Natural killer cell (primary cell): ENCODE measurements at places on chromosomes 2 and 18. TPM values are rescaled to one million over a fixed set of nuclear protein-coding genes. Genes with fewer than 3 reads are reported as not detected.

GRCh38 chr2:46387886-46388515, 90.8 kb downstream of the EPAS1 start:
- DNase-seq: no peak
- H3K27ac ChIP-seq: no peak overlapping the region
- H3K4me1 ChIP-seq: no peaks in the 10 kb centered on the region
- no peaks in the 10 kb centered on the region for H3K36me3 ChIP-seq
- H3K4me3 ChIP-seq: no peak overlapping the region

Gene GAL3ST2
- total RNA-seq: not detected

- H3K27me3 ChIP-seq: no peaks in the 10 kb centered on the region
- no peak overlapping the region for H3K4me3 ChIP-seq
- H3K4me1 ChIP-seq: no peaks in the 10 kb centered on the region
- no peaks in the 10 kb centered on the region for H3K36me3 ChIP-seq
- H3K27ac ChIP-seq: no peak overlapping the region
Observed at GRCh38 chr18:7325126-7325430, 94.2 kb downstream of the LRRC30 start.

DNA sequence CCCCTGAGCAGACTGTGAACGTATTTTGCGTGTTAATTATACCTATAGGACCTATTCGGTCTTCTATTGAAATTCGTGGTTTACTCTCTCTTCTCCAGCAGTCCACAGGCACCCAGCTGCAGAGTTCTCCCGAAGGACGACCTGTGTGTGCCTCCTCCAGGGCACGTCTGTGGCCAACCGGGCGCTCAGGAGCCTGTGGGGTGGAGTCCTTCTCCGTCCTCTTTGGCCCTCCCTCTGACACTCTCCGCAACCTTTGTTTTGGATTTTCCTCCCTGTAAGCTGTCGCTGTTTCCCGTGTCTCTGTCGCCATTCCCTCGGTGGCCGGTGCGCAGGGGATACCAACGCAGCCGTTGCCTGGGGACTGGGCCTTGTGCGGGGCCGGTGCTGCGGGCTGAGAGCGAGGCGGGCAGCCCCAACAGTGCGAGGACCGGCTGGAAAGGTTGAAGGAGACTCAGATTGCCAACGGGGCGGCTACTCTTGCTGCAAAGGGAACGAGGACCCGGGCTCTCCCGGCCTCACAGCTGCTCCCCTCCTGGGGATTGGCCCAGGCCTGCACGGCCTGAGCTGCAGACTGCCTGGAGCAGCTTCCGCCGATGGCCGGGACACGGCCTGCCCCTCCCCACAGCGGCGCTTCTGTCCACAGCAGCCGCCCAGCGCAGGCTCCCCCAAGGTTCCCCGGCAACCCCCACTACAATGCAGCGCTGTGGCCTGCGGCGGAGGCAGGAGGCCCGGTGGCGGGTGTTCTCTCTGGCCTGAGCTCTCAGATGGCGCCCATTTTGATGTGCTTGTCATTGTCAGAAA, 221.0 kb downstream of the MTX2 start:
- no peak overlapping the region for H3K4me3 ChIP-seq
- H3K4me1 ChIP-seq: peaks cover 9% of the 10 kb centered on the region
- H3K27ac ChIP-seq: no peak overlapping the region
- DNase-seq: no peak

- no peak for DNase-seq
- H3K27ac ChIP-seq: no peak overlapping the region
- no peak overlapping the region for H3K4me3 ChIP-seq
- H3K27me3 ChIP-seq: no peaks in the 10 kb centered on the region
- no peaks in the 10 kb centered on the region for H3K36me3 ChIP-seq
- no peaks in the 10 kb centered on the region for H3K4me1 ChIP-seq
Observed at GRCh38 chr18:8117006-8117371, 492.2 kb upstream of the RAB12 start.
